Effector memory CD8-positive, alpha-beta T cell (primary cell): ENCODE measurements at places on chromosomes 2 and 18.

DNA sequence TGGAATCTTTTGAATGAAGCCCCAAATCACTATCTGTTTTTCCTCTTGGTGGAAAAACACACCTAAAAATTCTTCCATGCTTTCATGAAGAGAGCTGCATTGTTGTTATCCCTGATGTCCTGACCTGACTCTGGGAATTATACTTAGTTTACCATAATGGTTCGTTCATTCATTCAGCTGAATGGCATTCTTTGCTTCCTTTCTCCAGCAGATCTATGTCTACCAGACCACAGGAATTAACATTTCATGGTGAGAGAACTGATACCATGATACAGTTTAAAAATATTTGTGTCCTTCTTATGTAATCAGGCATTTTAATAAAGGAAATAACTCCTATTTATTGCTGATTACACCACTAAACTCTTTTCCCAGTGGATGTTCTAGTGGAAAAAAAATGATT lies 11.1 kb upstream of the SLC4A10 start:
- no peak for DNase-seq

- DNase-seq = no peak
Observed at GRCh38 chr18:35282353-35282752, 7.7 kb downstream of the ZSCAN30 start.

DNA sequence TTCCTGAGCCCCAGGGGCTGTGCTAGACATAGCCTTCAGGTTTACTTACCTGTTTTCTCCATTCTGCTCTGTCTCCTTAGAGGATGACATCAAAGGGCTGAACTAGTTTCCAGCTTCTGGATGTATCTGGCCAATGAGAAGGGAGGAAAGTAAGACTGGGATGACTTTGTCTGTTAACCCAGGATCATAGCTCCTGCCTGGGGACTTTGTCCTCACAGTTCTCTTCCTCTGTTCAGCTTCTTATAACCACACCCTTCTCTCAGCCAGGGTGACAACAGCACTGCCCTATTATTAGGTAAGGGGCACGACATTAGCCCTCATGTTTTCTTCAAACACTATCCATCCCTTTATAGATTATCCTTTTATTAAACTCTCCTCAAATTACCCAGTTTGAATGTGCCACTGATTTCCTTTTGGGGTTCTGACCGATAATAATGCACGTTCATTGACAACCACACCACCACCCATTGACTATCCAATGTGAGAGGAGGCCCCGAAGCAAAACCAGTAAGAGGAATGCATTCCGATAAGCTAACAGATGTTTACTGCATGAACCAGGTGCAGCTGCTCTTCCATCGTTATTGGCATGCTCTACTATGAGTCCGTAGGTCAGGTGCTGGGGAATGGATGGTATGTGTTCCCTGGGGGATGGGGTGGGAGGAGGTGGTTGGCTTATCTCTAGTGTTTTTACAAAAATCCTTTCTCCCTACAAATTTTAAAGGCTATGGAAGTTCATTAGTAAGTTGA lies 23.5 kb downstream of the TSN start:
- no peak for DNase-seq

DNA sequence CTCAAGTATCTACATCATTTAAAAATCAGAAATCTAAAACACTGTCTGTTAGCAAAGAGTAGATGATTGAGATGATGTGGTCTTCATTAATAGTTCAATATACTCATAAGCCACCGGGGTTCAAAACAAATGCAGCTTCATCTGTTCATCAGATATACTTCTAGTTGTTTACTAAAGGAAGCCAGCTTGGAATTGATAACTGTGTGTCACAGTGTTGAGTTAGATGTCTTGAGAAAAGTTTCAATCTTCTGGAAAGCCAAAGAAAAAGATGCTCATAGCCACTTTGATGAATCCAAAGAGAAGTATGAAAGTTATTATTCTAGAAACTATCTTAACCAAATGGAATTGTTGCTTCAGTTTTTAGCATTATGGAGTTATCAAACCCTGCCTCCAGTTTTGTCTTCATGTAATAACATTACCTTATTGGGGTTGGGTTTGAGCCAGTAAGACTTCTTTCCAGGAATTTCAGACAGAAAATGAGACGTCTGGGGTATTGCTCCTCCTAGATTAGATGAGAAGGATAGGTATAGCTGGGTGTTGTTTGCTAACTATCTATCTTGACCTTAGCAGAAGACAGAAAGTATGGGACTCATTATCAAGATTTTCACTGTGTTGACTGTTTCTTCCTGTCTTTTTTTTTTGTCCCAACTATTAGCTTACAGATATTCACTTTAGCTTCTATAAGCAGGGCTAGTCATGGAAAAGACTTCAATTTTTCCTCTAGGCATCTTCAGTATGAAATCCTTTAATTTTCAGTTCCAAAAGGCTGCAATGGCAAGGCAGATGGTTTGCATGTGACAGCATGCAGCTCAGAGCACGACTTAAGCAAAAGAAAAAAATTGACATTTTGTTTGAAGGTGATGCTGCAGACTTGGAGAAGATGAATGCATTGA lies 66.5 kb downstream of the LNPK start:
- DNase-seq = no peak

- no peak for DNase-seq
Observed at GRCh38 chr2:120433816-120434290, 87.9 kb downstream of the INHBB start.

DNA sequence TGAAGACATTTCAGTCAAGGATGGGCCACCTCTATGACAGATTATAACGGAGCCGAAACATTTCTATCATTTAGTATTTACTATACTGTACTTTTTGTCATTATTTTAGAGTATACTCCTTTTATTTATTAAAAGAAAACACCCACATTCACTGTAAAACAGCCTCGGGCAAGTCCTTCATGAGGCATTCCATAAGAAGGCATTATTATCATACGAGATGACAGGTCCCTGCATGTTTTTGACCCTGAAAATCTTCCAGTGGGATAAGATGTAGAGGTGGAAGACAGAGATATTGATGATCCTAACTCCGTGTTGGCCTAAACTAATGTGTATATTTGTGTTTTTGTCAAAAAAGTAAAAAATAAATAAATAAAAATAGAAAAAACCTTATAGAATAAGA lies 245.0 kb downstream of the MTX2 start:
- DNase-seq = no peak

DNA sequence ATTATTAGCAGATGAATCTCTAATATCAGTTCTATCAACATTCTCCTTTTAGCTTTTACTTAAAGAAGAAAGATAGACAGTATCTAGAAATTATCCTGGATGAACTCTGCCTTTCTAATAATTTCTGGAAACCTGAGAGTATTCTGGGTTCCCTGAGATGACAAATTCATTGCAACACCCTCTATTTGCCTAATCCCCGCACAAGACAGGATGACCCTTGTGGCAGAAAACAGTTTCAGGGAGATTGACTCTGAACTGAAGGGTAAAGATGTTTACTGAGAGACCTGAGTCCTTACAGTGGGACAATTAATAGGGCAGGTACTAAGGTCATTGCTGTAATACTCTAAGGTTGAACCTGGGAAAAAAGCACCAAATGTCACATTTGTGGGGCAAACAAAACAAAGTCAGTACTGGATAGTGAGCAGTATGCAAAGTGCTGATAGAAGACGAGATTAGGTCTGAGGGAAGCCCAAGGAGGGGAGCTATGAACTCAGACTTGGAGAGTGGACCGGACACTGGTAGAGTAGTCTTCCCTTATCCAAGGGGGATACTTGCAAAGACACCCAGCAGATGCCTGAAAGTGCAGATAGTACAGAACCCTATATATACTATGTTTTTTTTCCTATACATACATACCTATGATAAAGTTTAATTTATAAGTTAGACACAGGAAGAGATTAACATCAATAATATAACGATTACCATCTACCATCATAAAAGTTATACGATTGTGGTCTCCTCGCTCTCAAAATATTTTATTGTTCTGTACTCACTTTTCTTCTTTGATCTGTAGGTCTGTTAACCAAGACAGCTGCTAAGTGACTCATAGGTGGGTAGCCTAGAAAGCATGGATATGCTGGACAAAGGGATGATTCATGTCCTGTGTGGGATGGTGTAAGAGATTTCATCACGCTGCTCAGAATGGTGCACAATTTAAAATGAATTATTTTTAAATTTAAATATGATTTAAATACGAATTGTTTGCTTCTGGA lies 148.3 kb upstream of the KLHL14 start:
- DNase-seq = no peak

- no peak for DNase-seq
Observed at GRCh38 chr2:239266779-239267287, 134.0 kb downstream of the HDAC4 start.

- DNase-seq = no peak
Observed at GRCh38 chr2:217742841-217743240, 260.0 kb downstream of the TNS1 start.

DNA sequence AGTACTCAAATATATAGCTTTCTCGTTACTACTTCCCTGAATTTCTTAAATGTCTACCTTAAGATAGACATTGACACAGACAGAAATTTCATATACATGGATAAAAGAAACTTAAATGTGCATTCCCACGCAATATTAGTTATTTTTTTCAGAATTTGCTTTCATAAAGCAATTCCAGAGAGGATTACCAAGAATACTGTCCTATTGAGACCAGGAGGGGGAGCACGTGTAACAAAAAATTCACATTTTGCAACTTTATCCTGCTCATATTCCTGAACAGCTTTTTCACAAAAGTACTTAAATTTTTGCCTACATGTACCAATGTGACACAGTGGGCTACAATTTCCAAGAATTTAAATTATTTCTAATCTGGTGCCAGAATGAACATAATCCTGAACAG lies 30.7 kb upstream of the ERCC3 start:
- no peak for DNase-seq

GRCh38 chr2:216117561-216118340 lies 8.6 kb downstream of the XRCC5 start:
- no peak for DNase-seq

DNA sequence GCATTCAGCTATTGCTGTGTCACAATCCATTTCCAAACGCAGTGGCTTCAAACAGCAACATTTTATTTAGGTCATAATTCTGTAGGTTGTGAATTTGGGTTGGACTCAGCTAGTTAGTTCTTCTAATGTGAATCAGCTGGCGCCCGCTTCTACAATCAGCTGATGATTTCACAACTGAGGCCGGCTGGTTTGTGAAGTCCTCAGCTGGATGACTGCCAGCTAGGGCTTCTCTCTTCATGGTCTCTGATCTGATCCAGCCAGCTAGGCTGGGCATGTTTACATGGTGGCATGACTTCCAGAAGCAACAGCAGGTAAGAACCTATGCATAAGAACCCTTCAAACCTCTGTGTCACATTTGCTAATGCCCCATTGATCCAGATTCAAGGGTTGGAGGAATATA lies 172.0 kb downstream of the SLC4A10 start:
- no peak for DNase-seq

- no peak for DNase-seq
Observed at GRCh38 chr2:102444233-102444632, 21.3 kb downstream of the IL18RAP start.

DNA sequence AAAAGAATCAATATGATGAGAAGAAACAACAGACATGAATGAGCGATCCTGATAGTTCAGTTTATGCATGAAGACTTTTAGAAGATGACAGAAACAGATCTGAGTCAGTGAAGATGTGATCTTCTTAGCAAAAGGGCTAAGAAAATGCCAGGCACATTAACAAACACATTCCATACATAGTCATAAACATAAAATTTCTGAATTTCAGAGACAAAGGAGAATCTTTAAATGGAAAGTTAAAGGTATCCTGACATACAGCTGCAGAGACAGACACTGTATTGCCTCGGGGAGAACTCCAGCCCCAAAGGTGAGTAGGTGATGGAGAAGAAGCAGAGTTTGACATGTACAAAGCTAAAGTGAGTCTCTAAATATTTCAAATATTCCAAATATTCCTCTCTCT lies 40.6 kb upstream of the FN1 start:
- DNase-seq = no peak

DNA sequence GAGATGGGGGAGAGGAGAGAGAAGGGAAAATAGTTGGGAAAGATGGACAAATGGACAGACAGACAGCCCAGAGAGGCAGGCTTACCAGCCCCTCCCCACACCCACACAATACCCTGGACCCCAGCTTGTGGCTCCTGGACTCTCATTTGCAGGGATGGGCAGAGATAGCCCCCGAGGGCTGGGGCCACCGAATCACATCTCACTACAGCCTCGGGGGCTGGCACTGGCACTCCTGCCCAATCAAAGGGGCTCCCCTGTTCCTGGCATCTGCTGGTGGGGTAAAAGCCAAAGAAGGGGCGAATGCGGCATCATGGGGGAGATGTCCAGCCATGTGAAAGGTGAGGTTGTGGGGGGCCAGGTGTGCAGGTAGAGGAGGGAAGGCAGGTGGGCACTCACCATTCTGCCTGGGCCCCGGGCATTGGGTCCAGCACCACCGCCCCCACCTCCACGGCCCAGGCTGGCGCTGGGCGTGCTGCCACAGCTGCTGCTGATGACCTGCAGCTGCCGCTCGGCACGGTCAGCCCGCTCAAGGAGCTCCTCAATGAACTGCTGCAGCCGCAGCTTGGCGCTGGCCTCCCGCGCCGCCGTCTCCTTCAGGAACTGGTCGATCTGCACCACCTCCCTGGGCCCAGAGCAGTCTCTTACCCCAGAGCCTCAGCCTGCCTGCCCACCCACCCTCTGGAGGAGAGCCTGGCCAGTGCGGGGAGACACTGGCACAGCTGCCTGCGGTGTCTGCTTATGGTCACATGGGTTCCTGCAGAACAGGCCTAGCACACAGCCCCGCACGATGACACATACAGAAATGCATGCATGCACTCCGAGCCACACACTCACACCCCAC lies 18.0 kb downstream of the FBXO41 start:
- DNase-seq = no peak

GRCh38 chr18:9506046-9506792 lies 30.9 kb downstream of the RALBP1 start:
- DNase-seq = no peak

DNA sequence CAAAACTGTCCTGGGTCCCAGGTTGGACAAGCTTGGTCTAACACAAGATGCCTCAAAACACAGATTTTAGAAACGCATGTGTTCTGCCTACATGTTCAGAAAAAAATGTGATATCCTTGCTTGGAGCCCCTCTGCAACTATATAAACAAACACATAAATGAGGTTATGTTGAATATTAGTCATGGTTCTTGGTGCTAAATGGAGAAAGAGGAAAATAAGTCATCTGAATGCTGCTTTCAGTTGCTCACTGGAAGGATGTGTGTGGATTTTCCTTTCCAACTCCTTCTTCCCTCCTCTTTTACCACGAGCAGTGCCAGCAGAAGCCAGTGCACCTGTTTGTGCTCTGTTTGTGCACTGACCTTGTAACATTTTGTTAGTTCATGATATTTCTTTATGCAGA lies 85.3 kb downstream of the PIEZO2 start:
- DNase-seq = no peak

DNA sequence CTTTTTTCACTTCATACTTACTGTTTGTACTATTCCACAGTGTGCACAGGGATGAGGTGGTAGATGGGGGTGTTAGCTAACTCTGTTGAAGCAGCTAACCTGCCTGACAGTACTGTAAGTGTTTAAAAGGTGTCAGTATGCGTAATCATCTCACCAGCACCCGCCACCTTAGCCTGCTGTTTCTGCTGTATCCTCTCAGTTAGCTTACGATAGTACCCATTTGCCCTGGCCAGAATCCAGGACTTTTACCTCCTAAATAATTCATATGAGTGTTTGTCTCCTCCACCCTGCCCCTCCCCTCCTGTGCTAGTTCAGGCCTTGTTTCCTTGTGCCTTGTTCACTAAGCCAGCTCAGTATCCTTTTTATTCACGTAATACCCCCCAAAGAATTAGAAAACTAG lies 34.2 kb downstream of the TRAPPC12 start:
- no peak for DNase-seq
